Epithelial cell of alveolus of lung (primary cell): ENCODE measurements at places on chromosomes 7 and 10. TPM values are rescaled to one million over a fixed set of nuclear protein-coding genes. Genes with fewer than 3 reads are reported as not detected.

GPRIN2 gene
- total RNA-seq, result 1.0 TPM in 1 of 2 replicates, not detected in the other

CARD11 gene
- total RNA-seq, result 0.16 and 6.9 TPM in 2 replicates

LIPK gene
- not detected in 2 replicates for total RNA-seq

CHPF2 gene
- 74.2 and 81.2 TPM in 2 replicates for total RNA-seq

NRCAM gene
- 5.9 and 22.7 TPM in 2 replicates for total RNA-seq

TAS2R5 gene
- total RNA-seq, result 0.39 and 0.48 TPM in 2 replicates

SPDYE8 gene
- total RNA-seq, result not detected in 2 replicates

TEX36 gene
- total RNA-seq, result not detected in 2 replicates

NPFFR1 gene
- total RNA-seq, result not detected in 2 replicates

GPR158 gene
- under 0.01 and 0.40 TPM in 2 replicates for total RNA-seq

CCL24 gene
- total RNA-seq, result not detected in 2 replicates

MAD1L1 gene
- 24.4 and 35.4 TPM in 2 replicates for total RNA-seq

LEP gene
- total RNA-seq, result not detected in 2 replicates

BAMBI gene
- total RNA-seq, result 15.5 and 23.4 TPM in 2 replicates

HECW1 gene
- 0.32 and 1.8 TPM in 2 replicates for total RNA-seq

SRRM3 gene
- total RNA-seq, result 7.1 and 8.5 TPM in 2 replicates

ANXA8L1 gene
- 0.56 and 5.7 TPM in 2 replicates for total RNA-seq

TMEM178B gene
- under 0.01 TPM in 1 of 2 replicates, not detected in the other for total RNA-seq

MYH16 gene
- 0.26 TPM in 1 of 2 replicates, not detected in the other for total RNA-seq

CWF19L1 gene
- 20.7 and 21.9 TPM in 2 replicates for total RNA-seq

KEL gene
- total RNA-seq, result not detected in 2 replicates

UCN3 gene
- not detected in 2 replicates for total RNA-seq

ING3 gene
- total RNA-seq, result 5.3 and 17.6 TPM in 2 replicates

TMEM254 gene
- 10.1 and 16.0 TPM in 2 replicates for total RNA-seq

PDGFA gene
- total RNA-seq, result 1.5 and 23.4 TPM in 2 replicates

CYP51A1 gene
- 46.6 and 200 TPM in 2 replicates for total RNA-seq
